ENCODE measurements at places on chromosomes 2 and 18. TPM values are rescaled to one million over a fixed set of nuclear protein-coding genes. Genes with fewer than 3 reads are reported as not detected.
A peak's percentile ranks its signal among the peaks of the same experiment; 100 is the strongest.

GRCh38 chr2:162838136-162838497, 450 bp downstream of the KCNH7 start:
- peak; percentile 2 for DNase-seq

DNA sequence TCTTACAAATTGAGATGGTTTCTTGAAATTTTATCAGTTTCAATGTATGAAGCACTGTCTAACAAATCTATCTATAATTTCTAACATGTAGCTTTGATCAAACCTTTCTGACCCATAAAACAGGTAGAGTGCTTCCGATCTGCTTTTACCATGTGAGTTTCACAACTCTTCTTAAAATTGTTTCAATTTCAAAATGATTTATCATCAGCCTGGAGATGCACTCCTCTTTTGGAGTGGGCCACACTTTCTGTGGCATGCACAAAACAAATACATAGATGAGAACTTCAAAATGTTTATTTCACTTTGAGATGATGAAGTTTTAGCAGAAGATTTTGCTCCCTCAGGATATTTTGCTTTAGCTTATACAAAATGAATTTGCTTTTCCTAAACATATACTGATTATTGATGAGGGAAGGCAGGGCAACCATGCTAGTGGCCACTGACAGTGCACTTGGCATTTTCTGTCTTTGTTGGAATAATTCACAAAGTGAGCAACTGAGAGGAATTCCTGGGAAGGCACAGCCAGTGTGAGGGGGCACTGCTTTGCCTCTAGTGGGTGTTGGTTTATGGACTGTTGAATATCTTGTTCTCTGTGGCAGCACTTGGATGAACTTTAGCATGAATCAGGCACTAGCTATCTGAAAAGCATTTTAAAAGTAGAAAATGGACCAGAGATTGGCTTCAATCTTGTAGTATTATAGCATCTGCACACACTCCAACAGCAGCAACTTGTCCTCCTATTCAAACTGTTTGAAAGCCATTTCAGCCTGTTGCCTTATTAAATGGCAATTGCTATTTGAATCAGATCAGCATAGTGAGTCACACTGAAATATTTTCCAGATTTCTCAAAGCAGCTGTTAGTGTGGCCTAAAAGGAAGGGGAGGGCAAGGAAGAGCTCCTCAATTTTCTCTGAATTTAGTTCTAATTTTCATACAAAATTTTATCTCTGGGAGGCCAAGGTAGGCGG, 193.2 kb downstream of the CCDC85A start:
- DNase-seq: no peak

GRCh38 chr2:179622112-179622511, 239.3 kb downstream of the ZNF385B start:
- no peak for DNase-seq

DNA sequence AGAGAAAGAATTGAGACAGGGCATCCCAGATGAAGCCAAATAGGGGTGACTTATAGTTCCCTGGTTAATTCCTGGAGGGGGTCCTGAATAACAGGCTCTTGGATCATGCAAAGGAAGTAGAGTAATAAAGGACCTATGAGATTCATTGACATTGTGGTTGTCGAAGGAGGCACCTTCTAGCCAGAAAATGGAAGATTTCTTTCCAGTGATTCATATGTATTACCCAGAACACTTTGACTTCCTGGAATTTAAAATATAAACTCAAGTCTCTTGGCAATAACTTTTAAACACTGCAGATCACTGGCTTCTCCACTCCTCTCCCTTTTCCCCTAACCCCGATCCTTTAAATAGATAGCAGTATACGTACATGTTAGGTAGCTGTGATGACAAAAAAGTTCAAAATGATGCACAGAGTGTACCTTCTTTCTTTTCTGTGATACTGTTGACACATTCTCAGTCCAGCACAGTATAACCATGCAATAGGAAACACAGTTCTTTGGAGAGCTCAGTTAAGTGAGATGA, 211.8 kb downstream of the LTBP1 start:
- DNase-seq: no peak

- DNase-seq: no peak
These were observed 15.3 kb downstream of the FHL2 start for GRCh38 chr2:105383432-105384166.

PRKAG3 gene
- total RNA-seq: not detected
